ENCODE measurements at places on chromosomes 6 and 20.

GRCh38 chr6:44127186-44128019 lies at the start of the genes MRPL14 and TMEM63B:
Gene MRPL14, minus strand, starts transcription at chr6:44127452. Its CDS starts 10,841 bp downstream, at chr6:44116611.
Gene TMEM63B, plus strand, starts transcription at chr6:44127554. Its CDS starts 7,031 bp downstream, at chr6:44134585.
- no peaks in the 10 kb centered on the region for H3K27me3 ChIP-seq
- H3K27ac ChIP-seq = peak within 1 kb of the TSS; percentile 88
- DNase-seq = no peak
- H3K36me3 ChIP-seq = no peaks in the 10 kb centered on the region

DNA sequence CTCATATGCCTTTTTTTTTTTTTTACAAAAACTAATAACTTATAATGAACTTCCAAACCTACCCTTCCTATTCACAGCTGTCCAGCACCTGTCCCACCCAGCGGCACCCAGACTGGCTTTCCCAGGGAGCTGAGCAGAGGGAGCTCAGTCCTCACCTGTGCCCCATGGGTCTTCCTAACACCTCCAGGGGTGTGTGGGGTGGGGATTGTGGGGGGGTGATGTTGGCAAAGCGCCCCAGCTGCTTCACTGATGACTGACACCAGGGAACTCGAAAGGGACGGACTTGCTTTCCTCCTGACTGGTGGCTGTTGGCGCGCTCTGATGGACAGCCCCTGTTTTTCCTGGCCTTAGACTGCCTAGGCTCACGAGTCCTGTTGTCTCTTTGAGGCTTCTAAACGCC lies 14.2 kb upstream of the SYNJ2 start:
- no peaks in the 10 kb centered on the region for H3K4me1 ChIP-seq
- no peaks in the 10 kb centered on the region for H3K27me3 ChIP-seq
- H3K27ac ChIP-seq = no peak overlapping the region
- DNase-seq = no peak
- H3K4me3 ChIP-seq = no peak overlapping the region

GRCh38 chr20:44393608-44394451 lies 38.3 kb downstream of the HNF4A start:
- peaks cover 2% of the 10 kb centered on the region for H3K4me1 ChIP-seq
- H3K36me3 ChIP-seq = no peaks in the 10 kb centered on the region
- no peak overlapping the region for H3K27ac ChIP-seq
- H3K27me3 ChIP-seq = no peaks in the 10 kb centered on the region

DNA sequence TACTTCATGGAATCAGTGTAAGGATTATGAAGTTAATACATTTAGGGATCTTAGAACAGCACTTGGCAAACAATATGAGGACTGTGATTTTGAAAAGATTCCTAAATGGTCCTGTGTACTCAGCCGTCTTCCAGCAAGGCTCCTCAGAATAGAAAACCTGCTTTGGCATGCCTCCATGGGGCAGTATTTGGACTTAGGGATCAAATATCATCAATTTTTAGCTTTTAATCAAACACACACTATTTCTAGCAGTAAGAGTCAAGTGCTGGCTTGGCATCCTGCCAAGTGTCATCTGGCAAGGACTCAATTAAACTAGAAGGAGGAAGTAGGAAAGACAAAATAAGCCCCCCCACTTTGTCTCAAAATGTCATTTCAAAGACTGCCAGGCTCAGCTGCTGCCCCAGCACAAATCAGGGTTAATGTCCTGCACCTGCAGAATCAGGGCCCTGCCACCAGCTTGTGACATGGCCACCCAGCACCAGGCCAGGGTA lies 40.8 kb downstream of the IYD start:
- H3K27ac ChIP-seq = no peak overlapping the region
- H3K4me1 ChIP-seq = peaks cover 9% of the 10 kb centered on the region
- no peaks in the 10 kb centered on the region for H3K36me3 ChIP-seq
- no peak for DNase-seq

- H3K4me3 ChIP-seq = no peak overlapping the region
- peaks cover 19% of the 10 kb centered on the region for H3K4me1 ChIP-seq
- peaks cover 10% of the 10 kb centered on the region for H3K36me3 ChIP-seq
Observed at GRCh38 chr6:117503211-117503610, 20.7 kb downstream of the DCBLD1 start.

- H3K4me1 ChIP-seq = no peaks in the 10 kb centered on the region
- no peak for DNase-seq
- no peak overlapping the region for H3K4me3 ChIP-seq
- H3K27ac ChIP-seq = no peak overlapping the region
Observed at GRCh38 chr6:72589096-72589495, 32.8 kb upstream of the KCNQ5 start.

- no peak overlapping the region for H3K27ac ChIP-seq
- no peaks in the 10 kb centered on the region for H3K27me3 ChIP-seq
- H3K4me1 ChIP-seq = no peaks in the 10 kb centered on the region
- no peak overlapping the region for H3K4me3 ChIP-seq
- DNase-seq = no peak
- no peaks in the 10 kb centered on the region for H3K36me3 ChIP-seq
Observed at GRCh38 chr6:12386816-12387215, 96.7 kb downstream of the EDN1 start.

DNA sequence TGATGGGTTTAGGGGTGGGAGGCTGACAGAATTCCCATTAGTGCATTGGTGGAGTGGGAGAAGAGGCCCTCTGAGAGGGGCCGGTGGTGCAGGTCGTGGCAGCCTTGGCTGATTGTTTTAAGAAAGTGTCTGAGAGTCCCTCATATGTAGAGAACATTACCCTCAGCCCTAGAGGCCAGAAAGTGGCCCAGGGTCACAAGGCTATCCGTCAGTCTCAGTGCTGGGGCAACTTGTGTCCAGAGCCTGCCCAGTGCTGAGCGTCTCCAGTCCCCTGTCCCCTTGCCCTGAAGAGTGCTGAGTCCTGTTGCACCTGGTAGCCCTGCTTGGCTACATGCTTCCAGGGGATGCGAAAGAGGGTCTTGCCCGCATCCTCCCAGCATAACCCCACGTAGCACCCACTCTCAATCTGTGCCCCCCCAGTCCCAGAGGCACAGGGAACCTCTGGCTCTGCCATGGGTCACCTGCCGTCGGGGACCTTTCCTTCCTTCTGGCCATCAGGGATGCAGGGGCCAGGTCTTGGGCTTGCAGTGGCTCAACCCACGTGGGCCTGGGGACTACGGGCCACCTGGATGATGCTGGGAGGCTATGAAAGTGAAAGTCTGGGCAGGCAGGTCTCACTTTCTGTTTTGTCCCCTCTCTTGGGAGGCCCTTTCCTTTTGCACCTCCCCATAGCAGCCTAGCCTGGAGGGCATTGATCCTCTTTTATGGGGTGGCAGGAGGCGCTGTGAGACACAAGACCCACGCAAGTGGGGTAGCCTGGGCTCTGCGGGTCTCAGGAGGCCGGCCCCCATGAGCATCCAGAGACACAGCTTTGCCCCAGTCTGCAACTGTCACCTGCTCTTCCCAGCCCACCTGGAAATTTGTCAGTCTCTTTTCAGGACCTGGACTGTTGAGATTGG lies 12.2 kb downstream of the DUSP15 start:
- H3K27me3 ChIP-seq = no peaks in the 10 kb centered on the region
- no peak overlapping the region for H3K27ac ChIP-seq
- peaks cover 15% of the 10 kb centered on the region for H3K4me1 ChIP-seq
- H3K4me3 ChIP-seq = no peak overlapping the region

DNA sequence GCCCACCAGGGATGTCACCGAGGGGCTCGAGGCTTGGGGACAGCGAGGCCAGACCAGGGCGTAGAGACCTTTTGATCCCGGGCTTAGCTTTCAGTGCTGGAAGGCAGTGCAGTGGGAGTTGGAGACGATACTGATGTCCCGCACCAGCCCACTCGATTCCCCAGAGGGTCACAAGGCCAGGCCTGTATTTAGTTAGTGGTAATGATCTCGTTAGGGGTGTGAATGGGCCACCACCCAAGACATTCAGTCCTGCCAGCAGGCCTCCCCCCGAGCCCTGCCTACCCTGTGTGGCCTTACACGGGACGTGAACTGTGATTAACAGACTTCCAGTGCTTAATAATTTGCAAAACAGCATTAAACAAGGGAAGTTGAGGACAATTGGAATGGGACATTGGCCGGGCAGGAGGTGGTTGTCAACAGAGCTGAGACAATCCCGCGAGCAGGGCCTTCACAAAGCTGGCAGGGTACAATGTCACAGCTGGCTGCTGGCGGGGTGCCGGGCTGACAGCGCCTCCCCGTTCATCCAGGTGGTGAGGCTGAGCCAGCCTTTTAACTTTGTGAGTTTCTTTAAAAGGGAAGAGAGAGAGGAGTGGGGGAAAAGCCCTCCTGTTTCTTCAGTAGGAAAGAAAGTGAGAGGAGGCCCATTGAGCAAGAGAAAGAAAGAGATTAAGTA lies 175.3 kb upstream of the RALGAPA2 start:
- no peak overlapping the region for H3K4me3 ChIP-seq
- no peaks in the 10 kb centered on the region for H3K4me1 ChIP-seq
- no peaks in the 10 kb centered on the region for H3K36me3 ChIP-seq
- H3K27ac ChIP-seq = no peak overlapping the region

GRCh38 chr6:3617192-3617631 lies 134.3 kb downstream of the PXDC1 start:
- no peak overlapping the region for H3K27ac ChIP-seq
- H3K36me3 ChIP-seq = no peaks in the 10 kb centered on the region
- no peak for DNase-seq
- no peaks in the 10 kb centered on the region for H3K27me3 ChIP-seq

GRCh38 chr20:22719167-22719591 lies 134.8 kb upstream of the FOXA2 start:
- H3K27me3 ChIP-seq = no peaks in the 10 kb centered on the region
- no peak overlapping the region for H3K27ac ChIP-seq
- H3K4me3 ChIP-seq = no peak overlapping the region
- H3K36me3 ChIP-seq = no peaks in the 10 kb centered on the region
- DNase-seq = no peak
- no peaks in the 10 kb centered on the region for H3K4me1 ChIP-seq

DNA sequence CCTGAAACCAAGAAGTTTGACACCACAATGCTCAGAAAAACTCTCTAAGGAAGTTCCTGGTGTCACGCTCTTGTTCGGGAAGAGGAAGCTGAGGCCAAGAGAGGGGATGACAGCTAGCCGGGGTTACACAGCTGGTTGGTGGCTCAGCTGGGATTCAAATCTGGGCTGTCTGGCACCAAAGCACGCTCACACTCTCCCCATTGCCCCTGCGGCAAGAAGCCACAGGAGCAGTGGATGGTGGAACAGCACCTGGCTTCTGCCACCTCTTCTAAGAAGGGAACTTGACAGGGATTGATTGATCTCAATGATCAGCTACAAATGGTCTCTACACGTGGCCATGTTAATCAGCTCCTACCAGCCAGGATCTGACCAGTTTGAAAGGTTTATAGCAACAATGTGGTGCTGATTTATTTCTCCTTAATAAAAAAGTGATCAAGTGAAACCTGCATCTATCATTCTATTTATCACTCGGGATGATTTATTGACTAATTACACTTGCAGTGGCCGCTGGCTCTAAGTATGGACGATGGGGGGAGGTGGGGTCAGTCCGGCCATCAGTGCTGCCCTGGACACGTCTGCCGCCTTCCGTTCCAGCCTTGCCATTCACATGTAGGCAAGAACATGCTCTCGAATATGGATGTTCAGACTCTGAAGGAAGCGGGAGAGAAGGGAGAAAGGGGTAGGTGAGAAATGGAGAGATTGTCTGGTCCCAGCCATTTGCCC lies 71.9 kb upstream of the TOP1 start:
- H3K4me1 ChIP-seq = no peaks in the 10 kb centered on the region
- no peaks in the 10 kb centered on the region for H3K27me3 ChIP-seq
- peak; percentile 94 for DNase-seq
- no peak overlapping the region for H3K27ac ChIP-seq

GRCh38 chr20:46308258-46309157 lies at the start of gene CDH22:
Gene CDH22, minus strand, starts transcription at chr20:46308498. Its CDS starts 57,204 bp downstream, at chr20:46251294.
- H3K27me3 ChIP-seq = peaks cover 10% of the 10 kb centered on the region
- no peak within 1 kb of the TSS for H3K27ac ChIP-seq
- no peaks in the 10 kb centered on the region for H3K36me3 ChIP-seq
- peaks cover 27% of the 10 kb centered on the region for H3K4me1 ChIP-seq
- no peak for DNase-seq

GRCh38 chr20:16194617-16195360 lies 378.5 kb downstream of the KIF16B start:
- no peaks in the 10 kb centered on the region for H3K4me1 ChIP-seq
- H3K4me3 ChIP-seq = no peak overlapping the region
- H3K27me3 ChIP-seq = no peaks in the 10 kb centered on the region
- no peaks in the 10 kb centered on the region for H3K36me3 ChIP-seq

DNA sequence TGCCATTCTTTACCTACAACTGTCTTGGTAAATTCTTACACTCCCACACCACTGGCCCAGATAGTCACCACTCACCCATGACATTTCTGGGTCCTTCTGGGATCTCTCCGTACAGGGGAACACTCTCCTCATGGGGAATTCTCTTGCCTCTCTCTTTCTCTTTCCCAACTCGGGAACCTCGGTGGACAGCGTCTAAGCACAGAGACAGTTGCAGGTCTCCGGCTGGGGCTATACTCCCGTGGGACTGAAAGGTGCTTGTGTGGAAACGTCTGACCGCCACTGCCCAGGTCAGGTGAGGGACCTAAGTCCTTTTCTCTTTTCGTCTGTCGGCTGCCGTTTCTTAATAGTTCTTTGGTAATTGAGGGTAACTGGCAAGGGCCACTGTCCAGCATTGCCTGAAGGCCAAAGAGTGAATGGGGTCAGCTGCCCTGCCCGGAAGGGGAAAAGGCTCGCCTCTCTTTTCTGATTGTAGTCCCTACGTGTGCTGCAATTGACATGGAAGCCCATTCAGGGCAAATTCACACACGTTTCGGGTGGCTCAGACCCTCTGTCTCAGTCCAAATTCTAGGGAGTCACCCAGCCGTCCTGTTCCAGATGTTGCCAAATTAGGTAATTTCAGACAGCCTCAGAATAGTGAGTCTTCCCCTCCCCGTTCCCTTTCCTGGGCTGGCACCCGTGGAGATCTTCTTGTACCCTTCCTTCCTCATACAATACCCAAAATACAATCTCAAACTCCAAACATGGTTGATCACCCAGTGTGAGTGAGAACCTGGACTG lies 31.2 kb upstream of the RIPK1 start:
- H3K27ac ChIP-seq = no peak overlapping the region
- H3K27me3 ChIP-seq = no peaks in the 10 kb centered on the region
- no peak overlapping the region for H3K4me3 ChIP-seq
- no peaks in the 10 kb centered on the region for H3K4me1 ChIP-seq

Measured in vagina (tissue), 2 donors.